Stimulated activated CD4-positive, alpha-beta T cell treated with anti-CD3 and anti-CD28 coated beads, Interleukin-1b, Interleukin-23, amount 100 ng/mL, for 1 hour (primary cell): ENCODE measurements at places on chromosomes 7 and 10.

- no peak for DNase-seq
Observed at GRCh38 chr10:73802276-73802991, 9.0 kb downstream of the NDST2 start.

- no peak for DNase-seq
Observed at GRCh38 chr7:6571160-6571779, 6.0 kb upstream of the ZDHHC4 start.

DNA sequence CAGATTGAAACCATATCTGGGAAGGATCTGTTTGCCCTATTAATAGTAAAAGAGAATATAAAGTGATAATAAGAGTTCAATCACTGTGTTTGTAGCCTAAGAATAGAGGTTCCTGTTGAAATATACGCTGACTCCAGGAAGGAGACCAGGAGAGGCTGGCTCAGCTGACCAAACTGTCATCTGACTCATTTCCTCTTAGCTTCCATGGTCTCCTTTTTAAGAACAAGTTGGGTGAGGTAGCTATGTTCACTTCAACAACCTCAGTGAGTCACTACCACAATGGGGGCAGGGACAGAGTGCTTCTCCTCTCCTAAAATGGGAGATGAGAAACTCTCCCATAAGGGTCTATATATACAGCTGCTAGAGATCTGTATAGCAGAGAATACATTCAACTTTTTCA, 543.3 kb downstream of the CALN1 start:
- DNase-seq: no peak

- DNase-seq: no peak
Observed at GRCh38 chr7:111089822-111090426, 1.0 kb upstream of the LRRN3 start.

DNA sequence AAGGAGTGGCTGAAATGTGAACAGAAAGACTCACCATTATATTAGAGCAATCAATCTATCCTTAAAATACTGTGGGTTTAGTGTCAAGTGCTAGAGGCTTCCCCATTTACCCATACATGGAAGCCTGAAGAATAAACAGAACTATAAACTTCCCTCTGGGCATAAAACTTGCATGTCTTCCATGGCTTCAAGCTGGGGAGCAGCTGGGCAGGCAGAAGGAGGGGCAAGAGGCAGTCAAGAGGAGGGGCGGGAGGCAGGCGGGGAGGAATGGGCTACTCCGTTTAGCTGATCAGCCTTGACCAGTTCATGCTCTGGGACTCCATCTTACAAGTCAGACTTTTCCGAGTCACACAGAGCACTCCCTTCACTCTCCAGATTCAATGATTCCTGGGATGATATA, 3.5 kb upstream of the PRSS1 start:
- no peak for DNase-seq

DNA sequence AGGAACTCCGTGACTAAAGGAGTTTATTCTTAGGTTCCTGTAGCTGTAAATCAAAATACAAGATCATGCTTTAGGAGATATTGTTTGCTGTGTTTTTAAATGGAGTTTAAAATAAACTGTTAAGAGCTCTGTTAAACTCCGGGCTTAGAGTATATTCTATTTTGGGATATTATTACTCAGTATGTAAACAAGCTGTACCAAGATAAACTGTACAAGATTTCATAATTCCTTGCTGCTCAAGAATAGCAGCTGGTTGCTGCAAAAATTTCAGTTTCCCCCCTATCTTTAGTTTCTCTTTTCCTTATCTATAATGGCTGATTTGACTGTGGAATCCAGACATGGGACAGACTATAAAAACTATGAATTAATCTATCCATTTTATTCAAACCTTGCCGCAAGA, 215.7 kb downstream of the HTR7 start:
- DNase-seq: no peak

DNA sequence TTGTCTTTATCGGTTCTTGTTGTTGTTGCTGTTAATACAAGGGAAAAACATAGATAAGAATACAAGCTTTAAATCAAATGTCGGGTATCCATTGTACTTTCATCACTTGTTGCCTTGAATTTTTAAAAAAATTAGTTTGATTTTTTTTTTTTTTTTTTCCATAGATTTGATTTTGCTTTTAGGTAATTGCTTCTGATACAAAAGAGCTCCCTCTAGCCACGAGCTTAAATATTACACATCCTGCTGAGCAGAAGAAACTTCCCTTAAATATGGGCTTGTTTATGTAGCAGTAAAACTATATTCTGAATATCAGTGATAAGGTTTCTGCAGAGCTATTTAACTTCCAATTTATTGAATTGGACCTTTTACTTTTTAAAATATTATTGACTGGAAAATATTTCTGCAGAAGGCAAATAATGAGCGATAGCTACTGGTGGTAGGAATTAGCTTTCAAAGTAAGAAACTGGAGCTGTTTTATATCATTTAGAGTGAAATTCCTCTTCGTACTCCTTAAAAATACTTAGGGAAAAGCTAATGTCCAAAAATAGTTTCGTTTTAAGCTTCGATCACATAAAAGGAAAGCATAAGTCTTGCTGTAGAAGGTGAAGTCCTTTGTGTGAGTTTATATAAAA, 216.9 kb downstream of the POLR1F start:
- no peak for DNase-seq

- no peak for DNase-seq
Observed at GRCh38 chr10:1706711-1707110, 30.6 kb downstream of the ADARB2 start.

- DNase-seq: no peak
Observed at GRCh38 chr7:2760098-2760889, 72.3 kb downstream of the AMZ1 start.

DNA sequence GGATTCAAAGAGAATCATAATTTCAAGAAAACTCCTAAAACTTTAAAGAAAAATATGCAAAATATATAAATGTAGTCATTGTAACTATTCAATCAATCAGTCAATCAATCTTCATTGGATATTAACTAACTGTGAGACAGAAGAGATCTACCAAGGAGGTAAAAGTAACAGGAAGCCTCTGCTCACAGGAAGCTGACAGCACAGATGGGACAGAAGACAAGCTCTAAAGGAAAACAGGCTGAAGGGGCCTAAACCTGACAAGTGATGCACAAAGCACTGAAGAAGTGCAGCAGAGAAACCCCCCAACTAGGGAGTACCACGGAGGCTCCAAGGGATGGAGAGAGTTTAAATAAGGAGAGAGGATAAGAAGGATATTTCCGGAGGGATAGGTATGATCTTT, 173.0 kb downstream of the SKAP2 start:
- DNase-seq: no peak
